ENCODE measurements at places on chromosomes 1 and 21.
A peak's percentile ranks its signal among the peaks of the same experiment; 100 is the strongest.

- DNase-seq = no peak
Measured at GRCh38 chr1:31460027-31460426, 47.0 kb downstream of the SERINC2 start.

DNA sequence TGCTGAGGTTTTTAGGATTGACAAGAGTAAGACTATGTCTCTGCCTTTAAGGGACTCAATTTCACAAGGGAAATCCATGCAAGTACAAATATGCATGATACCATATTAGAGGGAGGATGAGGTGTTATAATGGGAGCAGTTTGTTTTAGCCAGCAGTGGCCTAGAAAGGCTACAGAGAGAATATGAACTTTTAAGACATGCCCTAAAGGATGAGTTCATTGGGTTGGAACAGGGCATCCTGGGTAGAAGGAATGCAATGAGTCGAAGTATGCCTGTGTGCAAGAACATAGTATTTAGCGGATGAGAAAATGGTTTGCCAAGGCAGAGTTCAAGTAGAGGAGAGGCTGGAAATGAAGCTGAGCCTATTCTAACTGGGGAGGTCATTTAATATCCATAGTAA is 32.6 kb upstream of the LEPR start:
- no peak for DNase-seq

GRCh38 chr21:20459838-20460237 is 538.4 kb upstream of the NCAM2 start:
- DNase-seq = no peak

DNA sequence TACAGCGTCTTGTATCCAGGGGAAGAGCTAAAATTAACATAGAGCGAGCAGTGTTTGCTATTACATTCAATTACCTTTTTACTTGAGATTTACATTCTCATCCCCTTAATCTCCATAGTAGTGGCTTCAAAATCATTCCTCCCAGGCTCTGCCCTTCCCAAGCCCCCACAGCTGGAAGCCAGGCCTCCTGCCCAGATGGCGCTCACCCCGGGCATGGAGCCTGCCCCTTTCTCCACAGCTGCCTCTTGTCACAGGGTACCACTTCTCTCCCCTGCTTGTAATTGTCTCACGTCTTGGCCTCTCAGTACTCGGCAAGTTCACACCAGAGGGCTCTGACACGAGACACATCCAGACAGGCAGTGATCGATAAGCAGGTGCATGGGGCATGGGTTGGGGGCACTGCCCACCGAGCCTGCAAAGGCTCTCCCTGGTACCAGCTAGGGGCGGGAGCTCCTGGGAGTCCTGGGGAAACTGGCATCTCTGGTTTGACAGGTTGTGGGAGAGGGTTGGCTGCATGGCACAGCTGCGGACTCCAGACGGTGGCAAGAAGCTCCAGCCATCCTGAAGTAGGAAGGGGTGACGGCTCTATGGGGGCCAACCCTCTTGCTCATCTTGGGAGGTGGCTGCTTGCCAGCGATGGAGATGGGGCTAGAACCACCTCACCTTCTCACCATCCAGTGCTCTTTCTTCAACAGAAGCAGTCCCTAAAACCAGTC is 20.1 kb downstream of the CASZ1 start:
- DNase-seq = no peak

DNA sequence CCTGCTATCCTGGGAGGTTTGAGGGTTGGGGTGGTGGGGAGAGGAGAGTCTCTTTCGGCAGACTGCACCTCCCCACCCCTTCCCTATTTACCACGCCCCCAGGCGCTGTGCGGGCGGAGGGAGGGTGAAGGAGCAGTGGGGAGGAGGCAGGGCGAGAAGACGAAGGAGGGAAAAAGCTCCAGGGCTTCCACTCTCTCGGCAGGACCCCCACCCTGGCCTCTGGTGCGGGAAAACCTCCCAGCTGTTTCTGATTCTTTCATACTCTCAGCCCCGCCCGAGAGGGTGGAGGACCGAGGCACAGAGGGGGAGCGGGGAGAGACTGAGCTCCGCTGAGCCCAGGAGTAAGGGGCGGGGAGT is 866 bp upstream of the WNT2B start:
- peak; percentile 57 for DNase-seq

GRCh38 chr21:25342816-25343215 is 264.5 kb downstream of the MRPL39 start:
- DNase-seq = no peak

GRCh38 chr21:26795412-26795805 is 49.8 kb downstream of the ADAMTS1 start:
- DNase-seq = no peak

GRCh38 chr1:147496044-147496443 is 45.3 kb upstream of the BCL9 start:
- DNase-seq = no peak
